ENCODE measurements at places on chromosomes 3 and 15.

DNA sequence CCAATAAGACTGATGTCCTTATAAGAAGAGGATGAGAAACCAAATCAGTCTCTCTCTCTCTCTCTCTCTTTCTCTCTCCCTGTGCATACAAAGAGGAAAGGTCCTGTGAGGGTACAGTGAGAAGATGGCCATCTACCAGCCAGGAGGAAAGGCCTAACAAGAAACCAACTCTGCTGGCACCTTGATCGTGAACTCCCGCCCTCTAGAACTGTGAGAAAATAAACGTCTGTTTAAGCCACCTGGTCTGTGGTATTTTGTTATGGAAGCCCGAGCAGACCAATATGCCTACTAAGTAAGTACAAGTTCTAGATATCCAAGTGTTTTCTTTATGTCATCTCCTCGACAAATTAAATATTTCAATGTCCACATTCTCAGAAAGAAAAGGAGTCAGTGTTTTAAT lies 44.9 kb upstream of the TMC3 start:
- DNase-seq, result no peak

- no peak for DNase-seq
Observed at GRCh38 chr3:117172426-117172825, 462.8 kb downstream of the TUSC7 start.

- DNase-seq, result no peak
Observed at GRCh38 chr3:17329927-17330326, 412.5 kb downstream of the TBC1D5 start.

- no peak for DNase-seq
Observed at GRCh38 chr3:44584646-44585501, at the start of gene ZNF660. Gene ZNF660 (plus strand): TSS chr3:44584964. CDS start chr3:44594194, 9,230 bp downstream.

- DNase-seq, result no peak
Observed at GRCh38 chr3:189237526-189237925, 65.8 kb downstream of the TPRG1 start.

DNA sequence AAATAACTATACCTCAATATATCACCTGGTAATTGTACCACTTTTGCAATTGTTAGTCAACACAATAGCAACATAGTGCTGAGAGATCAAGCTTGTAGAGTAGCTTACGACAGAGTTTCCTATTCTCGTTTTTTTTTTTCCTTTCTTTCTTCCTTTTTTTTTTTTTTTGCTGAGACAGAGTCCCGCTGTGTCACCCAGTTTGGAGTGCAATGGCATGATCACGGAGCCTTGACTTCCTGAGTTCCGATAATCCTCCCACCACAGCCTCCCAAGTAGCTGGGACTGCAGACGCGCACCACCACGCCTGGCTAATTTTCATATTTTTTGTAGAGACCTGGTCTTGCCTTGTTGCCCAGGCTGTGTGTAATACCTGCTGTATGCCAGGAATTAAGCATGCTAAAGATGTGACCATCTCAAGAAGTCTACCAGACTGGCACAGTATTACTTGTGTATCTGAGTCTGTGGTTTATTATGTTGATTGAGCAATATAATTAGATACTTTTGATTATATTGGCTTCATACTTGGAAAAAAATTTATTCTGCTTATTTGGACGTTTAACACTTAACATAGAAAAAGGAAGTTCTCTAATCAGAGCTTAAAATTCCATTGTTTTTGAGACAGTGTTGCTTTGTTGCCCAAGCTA lies 3.0 kb downstream of the SELENOT start:
- no peak for DNase-seq

Measured in stimulated activated CD4-positive, alpha-beta T cell treated with anti-CD3 and anti-CD28 coated beads, Interleukin-2, amount 100 ng/mL, for 4 hours (primary cell).